Suppressor macrophage (primary cell): ENCODE measurements at places on chromosomes 11 and 22.

- DNase-seq: no peak
Observed at GRCh38 chr11:76601272-76601671, 69.3 kb downstream of the LRRC32 start.

DNA sequence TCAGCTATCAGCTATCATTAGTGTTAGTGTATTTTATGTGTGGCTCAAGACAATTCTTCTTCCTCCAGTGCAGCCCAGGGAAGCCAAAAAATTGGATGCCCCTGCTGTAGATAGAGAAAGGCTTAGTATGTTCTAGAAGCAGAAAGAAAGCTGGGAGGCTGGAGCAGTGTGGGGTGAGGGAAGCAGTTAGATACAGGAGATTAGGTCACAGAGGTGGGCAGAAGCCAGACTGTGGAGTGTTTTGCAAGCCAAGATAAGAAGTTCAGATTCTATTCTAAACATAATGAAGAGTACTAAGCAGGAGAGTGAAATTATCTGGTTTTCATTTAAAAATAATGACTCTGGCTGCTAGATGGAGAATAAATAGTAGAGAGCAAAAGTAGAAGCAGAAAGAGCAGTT is 381.7 kb downstream of the DCDC1 start:
- DNase-seq: no peak

DNA sequence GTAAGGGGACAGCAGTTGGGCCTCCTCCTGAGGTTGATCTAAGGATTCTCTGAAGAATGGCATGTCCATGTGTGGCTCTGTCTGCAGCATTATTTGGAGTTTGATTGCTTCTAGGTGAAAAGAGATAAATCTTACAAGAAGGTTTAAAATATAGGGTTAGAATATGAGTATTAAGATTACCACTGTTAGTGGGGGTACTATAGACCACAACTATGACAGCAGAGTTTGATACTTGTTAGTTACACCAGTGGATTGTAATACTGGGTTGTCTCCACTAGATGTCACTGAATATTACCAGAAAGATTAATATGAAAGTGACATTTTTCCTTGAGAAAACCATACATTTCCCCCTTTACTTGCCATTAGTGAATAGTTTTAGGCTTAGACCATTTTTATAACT is 47.9 kb downstream of the ZNF280B start:
- peak; percentile 44 for DNase-seq

GRCh38 chr11:74849525-74850391 is 99.1 kb downstream of the XRRA1 start:
- DNase-seq: no peak

GRCh38 chr11:12502046-12502445 is 124.7 kb downstream of the PARVA start:
- no peak for DNase-seq

DNA sequence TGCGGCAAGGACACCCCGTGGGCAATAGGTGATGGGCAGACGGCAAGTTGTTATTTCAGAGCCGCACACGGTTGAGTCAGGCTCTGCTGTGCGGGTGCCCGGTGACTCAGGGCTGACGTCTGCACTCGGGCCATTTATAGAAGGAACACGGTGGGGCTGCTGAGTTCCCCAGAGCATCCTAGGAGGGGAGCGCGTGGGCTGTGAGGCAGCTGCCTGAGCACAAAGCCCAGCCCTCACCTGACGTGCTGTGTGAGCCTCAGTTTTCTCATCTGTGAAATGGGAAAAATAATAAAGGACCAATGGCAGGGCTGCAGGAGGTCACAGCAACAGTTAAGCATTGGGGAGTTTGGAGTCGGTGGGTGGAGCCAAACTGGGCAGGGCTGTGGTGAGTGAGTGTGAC is 11.3 kb upstream of the RHOD start:
- peak; percentile 57 for DNase-seq

DNA sequence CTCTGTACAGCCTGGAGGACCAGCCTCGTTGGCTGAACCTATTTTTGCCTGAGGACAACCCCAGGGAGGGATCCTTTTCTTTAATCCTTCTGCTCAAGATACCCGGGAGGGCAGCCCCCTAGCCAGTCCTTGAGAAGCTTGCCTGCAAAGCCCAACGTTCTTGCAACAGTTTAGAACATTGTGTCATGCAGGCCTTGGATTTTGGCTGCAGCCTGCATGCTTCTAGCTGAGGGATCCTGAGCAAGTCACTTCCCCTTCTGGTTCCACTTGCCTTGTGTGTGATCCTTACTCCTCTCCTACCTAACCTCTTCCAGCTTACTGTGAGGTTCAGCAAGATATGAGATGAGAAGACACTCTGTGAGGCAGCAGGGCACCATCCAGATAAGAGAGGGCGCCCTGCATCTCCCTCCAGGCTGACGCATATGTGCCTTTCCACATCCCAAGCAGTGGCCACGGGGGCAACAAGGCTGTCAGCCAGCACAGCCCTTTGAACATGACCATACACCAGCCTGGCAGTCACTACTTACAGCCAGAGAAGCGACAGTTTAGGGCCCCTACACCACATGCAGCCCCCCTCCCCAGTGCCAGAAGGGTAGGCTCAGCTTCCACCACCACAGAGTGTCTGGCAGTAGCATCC is 76.1 kb downstream of the C11orf58 start:
- DNase-seq: peak; percentile 84

DNA sequence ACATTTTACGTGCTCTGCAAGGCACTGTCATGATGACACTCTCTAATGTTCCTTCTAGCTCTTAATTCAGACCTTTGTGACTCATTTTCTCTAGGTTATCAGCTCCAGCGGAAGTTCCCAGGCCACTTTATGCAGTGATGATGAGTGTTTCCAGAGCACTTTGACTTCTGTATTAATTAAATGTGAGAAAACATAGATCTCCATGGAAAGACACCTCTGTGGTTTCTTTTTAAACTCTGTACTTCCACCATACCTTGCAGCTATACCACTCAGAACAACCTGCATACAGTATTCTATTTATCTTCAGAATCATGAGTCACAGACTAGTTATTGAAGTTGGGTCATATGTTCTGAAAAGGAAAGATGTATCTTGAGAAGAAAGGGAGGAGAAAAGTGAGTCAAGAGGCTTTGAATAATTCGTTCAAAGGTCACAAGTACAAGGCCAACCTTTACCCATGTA is 175.6 kb upstream of the TENM4 start:
- DNase-seq: no peak

DNA sequence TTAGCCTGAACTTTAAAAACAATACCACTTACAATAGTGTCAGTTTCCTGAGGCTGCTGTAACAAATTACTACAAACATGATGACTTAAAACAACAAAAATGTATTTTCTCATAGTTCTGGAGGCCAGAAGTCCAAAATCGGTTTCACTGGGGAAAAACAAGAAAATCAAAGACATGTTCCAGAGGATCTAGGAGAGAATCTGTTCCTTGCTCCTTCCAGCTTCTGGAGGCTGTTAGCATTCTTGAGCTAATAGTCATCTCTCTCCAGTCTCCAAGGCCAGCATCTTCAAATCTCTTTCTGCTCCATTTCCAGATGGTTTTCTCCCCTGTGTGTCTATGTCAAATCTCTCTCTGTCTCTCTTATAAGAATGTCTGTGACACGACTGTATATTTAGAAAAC is 67.6 kb upstream of the TEAD1 start:
- no peak for DNase-seq

- no peak for DNase-seq
Observed at GRCh38 chr22:33807470-33807869, 112.8 kb downstream of the LARGE1 start.

DNA sequence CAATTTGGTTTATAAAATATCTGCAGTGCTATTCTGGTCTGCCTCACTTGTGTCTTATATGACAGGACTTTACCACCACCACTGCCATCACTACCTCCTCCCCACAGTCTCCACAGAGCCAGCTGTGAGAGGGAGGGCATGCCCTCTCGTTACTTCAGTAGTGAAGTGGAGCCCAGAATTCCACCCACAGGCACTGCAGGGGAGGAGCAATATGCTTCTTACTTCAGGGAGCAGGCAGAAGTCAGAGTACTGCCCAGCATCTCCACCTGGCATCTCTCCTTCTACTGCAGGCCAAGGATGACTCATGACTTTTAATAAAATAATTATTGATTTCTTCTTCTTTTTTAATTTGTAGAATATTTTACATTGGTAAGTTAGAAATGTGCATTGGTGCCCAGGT is 255.5 kb downstream of the DYNC2H1 start:
- DNase-seq: no peak

- DNase-seq: peak; percentile 84
Observed at GRCh38 chr11:76823481-76824028, 37.2 kb upstream of the ACER3 start.

DNA sequence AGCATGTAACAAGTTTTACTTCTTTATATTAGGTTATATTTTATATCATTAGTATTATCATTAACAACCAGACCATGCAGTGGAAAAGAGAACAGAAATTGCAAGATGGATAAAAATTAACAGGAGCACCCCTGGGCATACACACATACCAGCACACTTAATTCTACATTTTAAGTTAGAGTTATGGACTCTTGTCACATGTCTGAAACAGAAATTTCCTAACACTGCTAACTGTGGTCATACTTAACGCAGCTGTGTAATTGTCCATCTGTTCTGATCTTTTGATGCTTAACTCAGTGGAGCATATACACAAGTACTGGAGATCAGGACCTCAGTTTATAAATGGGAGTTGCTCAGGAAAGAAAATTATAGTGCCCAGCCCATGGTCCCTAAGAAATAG is 358 bp downstream of the OR52H1 start:
- no peak for DNase-seq

- no peak for DNase-seq
Observed at GRCh38 chr11:95404370-95404769, 173.4 kb upstream of the SESN3 start.

GRCh38 chr11:107740271-107740670 is 28.4 kb upstream of the SLN start:
- no peak for DNase-seq

DNA sequence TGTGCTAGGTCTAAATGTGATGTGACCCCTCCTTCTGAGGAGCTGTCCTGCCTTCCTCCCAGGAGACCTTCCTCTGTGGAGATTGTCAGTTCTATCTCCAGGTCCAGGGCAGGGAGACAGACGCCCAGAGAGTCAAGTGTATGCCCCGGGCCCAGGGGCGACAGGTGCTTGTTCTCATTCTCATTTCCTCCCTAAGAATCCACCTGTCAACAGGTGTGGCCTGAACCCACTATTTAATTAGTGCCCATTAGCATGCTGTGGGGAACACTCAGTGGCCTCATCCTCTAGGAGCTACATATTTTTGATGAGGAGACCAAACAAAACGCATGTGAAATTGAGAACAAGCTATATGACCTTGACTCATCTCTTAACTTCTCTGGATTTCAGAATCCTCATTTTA is 9.5 kb downstream of the PKNOX2 start:
- DNase-seq: no peak

GRCh38 chr22:46031557-46031956 is 54.6 kb upstream of the WNT7B start:
- DNase-seq: no peak

GRCh38 chr11:44304091-44305025 is 5.6 kb downstream of the ALX4 start:
- DNase-seq: peak; percentile 43

DNA sequence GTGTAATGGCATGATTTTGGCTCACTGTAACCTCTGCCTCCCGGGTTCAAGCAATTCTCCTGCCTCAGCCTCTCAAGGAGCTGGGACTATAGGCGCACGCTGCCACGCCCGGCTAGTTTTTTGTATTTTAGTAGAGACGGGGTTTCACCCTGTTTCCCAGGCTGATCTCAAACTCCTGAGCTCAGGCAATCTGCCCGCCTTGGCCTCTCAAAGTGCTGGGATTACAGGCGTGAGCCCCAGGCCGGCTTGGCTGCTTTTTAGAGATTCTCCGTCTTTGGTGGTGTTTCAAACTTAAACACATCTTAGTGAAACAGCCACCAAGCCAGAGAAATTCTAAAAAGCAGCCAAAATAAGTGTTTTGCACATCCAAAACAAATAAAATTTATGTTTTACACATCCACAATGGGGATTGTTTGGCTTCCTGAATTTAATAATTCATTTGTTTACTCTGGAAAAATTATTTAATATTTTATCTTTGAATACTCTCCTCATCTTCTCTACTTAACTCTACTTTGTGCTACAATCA is 18.4 kb downstream of the BCL2L13 start:
- no peak for DNase-seq

DNA sequence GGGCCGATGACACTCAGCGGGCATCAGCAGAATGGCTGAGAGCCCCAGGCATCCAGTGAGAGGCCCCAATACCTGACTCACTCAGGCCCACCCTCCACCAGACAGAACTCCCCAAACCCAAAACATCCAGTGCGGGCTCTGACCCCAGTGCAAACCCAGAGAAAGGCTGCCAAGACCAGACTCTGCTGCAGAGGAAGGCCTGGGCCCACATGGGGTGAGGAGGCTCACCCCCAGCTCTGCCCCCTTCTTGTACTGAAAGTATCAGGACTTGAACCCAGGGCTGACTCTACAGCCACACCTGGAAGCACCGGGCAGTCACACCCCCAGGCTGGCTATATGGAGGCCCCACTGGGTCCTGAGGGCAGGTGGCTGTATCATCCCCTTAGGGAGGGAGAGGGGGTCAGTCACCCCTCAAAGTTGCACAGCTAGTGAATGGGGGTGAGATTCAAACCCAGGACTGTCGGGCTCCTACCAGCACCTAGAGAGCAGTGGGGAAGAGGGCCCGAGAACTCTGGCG is 49.3 kb downstream of the IGLL1 start:
- DNase-seq: no peak

GRCh38 chr11:94740083-94741021 is 27.8 kb upstream of the AMOTL1 start:
- DNase-seq: no peak
